AG08395 (cell line): ENCODE measurements at places on chromosomes 3 and 15.

DNA sequence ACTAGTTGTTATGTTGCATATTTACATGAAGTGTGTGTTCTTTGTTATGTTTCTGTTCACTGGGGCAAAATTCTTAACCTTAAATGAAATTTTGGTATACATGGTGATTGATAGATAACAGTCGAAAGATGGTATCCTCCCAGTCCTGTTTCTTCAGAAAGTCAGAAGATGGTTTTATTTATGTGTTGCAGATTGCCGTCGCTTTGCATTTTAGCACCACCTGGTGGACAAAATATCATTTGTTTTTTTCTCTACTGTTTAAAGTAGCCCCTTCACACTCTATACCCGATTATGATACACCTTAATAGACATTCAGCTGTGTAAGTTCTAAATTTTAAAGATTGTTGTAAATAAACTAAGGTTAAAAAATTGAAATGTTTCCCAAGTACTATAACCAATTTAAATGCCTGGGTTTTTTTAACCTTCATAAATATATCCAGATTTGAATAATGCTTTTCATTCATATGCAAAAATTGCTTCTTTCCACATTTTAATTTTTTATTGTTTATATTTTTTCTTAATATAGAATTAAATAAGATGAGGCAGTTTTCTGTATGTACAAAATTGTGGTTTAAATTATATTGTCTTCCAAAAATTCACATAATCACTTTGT lies 152.2 kb downstream of the ALCAM start:
- peak; percentile 52 for DNase-seq

DNA sequence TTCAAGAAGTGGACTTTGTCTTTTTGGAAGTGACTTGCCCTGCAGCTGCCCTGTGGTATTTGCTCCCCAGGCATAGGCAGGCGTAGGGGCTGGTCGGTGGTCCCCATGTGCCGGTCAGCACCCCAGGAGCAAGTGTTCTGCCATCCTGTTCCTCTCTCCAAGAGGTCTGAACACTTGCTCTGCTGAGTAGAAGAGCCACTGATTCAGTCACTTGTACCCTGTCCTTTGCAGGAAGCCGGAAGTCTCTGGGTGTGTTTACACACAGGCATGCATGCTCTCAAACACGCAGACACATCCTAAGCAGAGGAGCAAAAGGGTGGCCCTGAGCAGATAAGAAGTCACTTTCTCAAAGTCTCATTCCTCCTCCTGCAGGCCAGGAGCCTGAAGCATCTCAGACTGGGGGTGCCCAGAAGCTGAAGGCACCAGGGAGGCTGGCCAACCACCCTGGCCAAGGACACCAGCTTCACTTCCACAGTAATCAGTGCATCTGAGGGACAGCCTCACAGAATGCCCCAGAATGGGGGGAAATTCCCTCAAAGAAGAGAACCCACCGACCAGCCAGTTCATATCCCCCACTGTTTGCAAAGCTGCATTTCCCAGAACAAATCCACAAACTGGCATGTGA lies 88.7 kb upstream of the POMGNT2 start:
- no peak for DNase-seq

DNA sequence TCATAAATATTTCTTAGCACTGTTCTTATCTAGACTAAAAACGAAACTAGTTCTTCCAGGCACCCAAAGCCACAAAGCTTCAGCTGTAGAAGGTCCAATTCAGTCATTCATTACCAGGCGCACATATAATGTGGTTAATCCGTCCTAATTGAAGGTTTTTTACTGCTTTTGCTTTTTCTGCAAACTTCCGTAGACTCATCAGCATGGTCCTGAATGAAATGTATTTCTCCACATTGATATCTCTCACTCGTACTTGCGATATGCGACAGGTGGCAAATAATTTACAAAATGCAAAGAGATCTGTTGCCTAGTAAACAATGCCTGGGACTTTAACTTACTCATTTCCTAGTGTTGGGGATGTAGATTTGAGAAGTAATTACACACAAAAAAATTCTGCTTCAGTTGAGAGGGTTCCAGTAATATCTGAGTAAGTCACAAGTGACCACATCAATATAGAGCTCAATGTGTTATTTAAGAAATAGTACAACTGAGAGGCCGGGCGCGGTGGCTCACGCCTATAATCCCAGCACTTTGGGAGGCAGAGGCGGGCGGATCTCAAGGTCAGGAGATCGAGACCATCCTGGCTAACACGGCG lies 75.0 kb upstream of the MBNL1 start:
- DNase-seq = no peak

DNA sequence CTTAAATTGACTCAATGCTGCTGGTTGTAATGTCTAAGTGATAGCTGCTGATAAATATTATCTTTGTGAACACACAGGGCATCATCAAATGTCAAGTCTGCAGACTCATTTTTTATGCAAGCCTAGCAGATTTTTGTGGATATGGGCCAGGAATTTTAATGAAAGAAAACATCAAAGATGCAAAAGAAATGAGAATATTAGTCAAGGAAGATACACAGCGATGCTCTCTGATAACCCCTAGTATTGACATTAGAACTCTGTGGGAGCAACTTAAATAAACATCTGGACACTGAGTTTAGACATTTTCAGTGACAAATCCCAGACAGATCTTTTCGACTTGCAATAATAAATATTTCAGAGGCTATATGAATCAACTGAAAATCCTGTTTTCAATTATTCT lies 28.3 kb downstream of the POLR2M start:
- DNase-seq = no peak

DNA sequence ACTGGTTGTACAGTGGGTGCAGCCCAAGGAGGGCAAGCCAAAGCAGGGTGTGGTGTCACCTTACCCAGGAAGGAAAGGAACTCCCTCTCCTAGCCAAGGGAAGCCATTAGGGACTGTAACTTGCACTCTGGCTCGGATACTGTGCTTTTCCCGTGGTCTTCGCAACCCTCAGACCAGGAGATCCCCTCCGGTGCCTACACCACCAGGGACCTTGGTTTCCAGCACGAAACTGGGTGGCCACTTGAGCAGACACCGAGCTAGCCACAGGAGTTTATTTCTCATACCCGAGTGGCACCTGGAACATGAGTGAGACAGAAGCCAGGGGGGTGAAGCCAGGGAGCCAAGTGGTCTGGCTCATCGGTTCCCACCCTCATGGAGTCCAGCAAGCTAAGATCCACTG lies 90.7 kb downstream of the ZBBX start:
- DNase-seq = no peak

DNA sequence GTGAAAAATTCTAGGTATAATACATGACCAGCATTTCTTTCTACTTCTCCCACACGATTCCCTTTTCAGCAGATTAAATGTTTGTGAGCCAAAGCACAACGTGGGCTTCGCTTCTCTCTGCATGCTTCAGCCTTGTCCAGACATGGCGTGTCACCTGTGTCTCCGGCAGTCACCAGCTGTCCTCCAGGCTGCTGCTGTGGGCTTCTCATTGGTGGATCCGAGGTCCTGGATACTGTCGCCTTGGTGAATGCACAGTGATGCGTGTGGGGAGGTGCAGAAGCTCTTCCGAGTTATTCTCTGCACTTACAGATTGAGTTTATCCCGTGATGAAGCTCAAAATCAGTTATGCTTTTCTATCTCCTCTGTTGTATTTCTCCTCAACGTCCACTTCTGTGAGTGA lies 23.0 kb upstream of the GOLGA8J start:
- DNase-seq = no peak

GRCh38 chr3:161423911-161424522 lies 52.7 kb upstream of the SPTSSB start:
- DNase-seq = peak; percentile 67

- DNase-seq = no peak
Observed at GRCh38 chr3:67460841-67461510, 193.4 kb downstream of the SUCLG2 start.

- peak; percentile 70 for DNase-seq
Observed at GRCh38 chr3:193605876-193606275, 12.9 kb downstream of the OPA1 start.

- peak; percentile 36 for DNase-seq
Observed at GRCh38 chr3:27978440-27978839, 256.3 kb upstream of the EOMES start.
